Activated T-cell treated with anti-CD3 and anti-CD28 coated beads for 4 hours (primary cell): ENCODE measurements at places on chromosomes 4 and X.

DNA sequence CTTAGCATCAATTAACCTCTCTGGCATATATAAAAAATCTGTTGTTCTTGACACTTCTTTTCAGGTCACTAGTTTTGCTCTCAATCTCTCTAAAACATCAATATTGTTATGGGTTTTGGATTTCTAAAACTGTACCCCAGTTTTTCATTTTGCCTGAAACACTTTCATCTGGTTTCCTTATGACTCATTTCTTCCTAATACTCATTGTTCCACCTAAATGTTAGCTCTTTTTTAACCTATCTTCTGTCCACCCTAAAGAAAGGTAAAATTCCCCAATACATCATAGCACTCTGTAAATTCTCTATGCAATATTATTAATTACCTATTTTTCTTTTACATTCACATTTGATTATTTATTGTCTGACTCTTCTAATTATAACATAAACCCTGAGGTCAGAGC, 575.5 kb upstream of the NDST4 start:
- no peak for DNase-seq

DNA sequence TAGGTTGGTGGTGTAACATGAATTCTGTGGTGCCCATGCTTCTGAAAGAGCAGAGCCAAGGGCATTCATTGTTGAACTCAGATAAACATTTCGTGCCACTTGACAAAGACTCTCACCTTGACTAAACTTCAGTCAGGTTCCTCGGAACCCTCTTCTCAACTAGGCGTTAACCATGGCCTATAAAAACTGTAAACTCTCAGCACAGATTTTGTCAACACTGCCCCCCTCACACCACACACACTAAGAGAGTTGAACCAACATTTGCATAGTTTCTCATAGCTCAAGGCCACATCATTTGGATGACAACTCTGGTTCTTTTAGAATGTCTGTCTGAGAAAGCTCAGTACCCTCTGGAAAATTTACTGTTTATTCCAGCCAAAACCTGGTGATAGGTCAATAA, 28.1 kb downstream of the CASP6 start:
- DNase-seq = no peak

DNA sequence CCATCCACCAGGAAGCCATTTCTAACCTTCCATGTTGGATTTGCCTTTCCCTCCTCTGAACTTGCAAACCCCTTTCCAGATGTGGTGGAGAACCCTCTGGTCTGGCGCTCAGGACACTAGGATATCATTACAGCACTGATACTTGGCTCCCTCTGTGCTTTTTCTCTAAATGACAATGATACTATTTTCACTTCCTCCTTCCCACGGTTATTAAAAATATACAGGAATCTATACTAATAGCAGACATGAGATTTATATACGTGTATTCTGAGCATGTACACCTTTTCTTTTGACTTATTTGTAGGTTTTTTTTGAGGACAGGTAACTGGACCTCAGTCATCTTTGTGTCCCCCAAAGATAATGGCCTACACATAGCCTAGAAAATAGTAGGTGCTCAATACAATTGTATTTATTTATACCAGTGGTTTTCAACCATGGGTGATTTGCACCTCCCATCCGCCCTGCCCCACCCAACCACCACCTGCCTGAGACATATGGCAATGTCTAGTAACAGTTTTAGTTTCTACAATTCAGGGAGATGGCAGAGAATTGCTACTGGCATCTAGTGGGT, 60.4 kb upstream of the PLAC8 start:
- no peak for DNase-seq

DNA sequence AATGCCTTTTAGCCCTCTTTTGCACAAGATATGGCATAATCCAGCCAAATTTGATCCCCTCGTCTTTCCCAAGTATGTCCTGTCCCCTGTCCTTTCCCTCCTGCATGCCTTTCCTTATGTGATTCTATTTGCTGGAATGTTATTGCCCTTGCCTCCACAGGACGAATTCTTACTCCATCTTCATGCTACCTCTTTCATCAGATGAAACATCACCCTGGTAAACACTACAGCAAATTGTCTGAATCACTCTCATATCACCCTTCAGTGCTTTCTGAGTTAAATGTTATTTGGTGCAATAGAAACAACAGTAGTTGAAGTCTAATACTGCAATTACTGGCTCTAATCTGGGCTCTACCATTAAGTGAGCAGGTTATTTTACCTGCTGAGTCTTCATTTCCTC, 52.2 kb upstream of the FAT1 start:
- no peak for DNase-seq

DNA sequence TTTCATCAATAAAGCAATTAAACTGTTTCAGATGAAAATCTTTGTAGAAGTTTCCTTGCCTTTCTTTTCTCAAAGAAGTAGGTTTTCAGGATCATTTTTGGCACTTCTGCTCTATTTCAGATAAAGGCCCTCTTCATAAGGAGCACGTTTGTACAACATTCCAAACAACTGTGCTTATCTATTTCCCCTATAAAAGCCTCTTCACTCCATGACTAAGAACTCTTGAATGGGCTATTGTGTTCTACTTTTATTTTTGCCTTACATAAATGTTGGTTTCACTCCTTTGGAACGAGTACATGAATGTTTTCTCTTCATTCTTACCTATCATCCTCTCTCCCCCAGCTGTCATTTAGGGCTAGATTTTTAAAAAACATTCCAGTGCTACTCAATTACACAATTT, 288.0 kb upstream of the PPP1R2C start:
- DNase-seq = no peak

DNA sequence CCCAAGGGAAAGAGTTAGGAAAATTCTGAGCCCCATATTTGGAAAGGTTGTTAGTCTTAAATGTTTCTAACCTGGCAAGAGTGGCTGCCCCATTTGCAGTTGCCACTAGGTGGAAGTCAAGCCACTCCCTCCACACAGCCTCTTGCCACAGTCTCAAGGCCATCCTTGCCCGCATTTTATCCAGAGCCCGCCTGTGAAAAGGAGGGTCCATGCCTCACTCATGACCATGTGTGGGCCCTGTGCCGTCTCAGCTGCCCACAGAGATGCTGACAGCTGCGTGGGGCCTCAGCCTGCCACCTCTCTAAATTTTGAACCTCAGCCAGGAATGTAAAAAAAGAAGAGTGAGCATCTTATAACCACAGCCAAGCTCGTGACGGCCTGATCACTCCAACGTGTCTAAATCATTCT, 201.5 kb upstream of the FAM241A start:
- no peak for DNase-seq

- no peak for DNase-seq
Observed at GRCh38 chr4:166014411-166014810, 141.4 kb downstream of the TLL1 start.

GRCh38 chr4:164402554-164402953, 351.4 kb upstream of the SMIM31 start:
- DNase-seq = no peak

DNA sequence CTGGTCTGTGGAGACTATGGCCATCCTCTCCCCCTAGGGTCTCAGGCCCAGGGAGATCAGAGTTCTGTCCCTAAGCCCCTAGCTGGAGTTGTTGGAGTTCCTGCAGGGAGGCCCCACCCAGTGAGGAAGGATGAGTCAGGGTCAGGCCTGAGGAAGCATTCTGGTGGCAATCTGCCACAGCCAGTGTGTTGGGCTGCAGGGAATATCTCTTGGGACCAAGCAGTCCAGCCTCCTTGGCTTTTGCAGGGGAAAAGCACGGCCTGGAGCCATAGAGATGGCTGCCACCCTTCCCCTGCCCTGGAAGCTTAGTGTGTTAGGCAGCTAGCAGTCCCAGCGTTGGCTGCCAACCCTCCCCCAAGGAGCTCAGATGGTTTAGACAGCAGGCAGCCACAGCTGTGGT, 202.4 kb downstream of the RTL9 start:
- DNase-seq = no peak

GRCh38 chrX:68696267-68696990, 49.0 kb downstream of the STARD8 start:
- no peak for DNase-seq

DNA sequence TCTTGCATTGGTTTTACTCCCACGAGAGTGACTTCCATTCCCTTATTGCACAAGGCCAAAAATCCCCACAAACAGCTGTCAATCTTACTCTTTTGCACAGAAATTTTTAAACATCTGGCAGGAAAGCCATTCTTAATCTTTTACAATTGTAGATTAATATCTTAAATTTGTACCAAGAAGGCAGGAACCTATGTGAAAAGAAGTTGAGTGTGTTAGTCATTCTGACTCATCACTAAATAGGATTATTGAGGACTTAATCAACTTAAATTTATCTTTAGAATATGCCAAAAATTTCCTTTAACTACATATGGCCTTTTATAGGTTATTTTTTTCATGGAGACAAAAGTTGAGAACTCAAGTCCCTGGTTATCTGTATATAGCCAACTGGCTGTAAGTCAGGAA, 49.0 kb upstream of the VEGFC start:
- DNase-seq = no peak

- no peak for DNase-seq
Observed at GRCh38 chrX:71622032-71622575, 3.8 kb upstream of the CXCR3 start.

DNA sequence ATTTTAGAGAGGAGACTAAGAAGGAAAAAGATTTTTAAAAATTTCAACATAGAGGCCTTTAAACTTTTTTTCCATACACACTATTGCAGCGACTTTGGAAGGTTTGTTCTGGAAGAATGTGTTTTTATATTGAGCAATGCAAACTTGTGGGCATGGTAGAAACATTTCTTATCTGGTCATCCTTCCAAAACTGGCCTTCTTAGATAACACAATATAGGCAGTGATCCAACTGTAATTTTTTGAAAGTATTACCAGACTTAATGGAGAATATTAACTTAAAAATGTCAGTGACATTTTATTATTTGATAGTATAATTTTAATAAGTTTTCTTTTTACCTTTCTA, 25.6 kb downstream of the FHDC1 start:
- DNase-seq = no peak

GRCh38 chr4:1575418-1576303, 108.5 kb downstream of the FAM53A start:
- DNase-seq = no peak

- no peak for DNase-seq
Observed at GRCh38 chr4:5874811-5875449, 18.0 kb downstream of the CRMP1 start.

GRCh38 chr4:66943112-66943511, 602.2 kb downstream of the CENPC start:
- no peak for DNase-seq
